ENCODE measurements at places on chromosomes 7 and 10.

DNA sequence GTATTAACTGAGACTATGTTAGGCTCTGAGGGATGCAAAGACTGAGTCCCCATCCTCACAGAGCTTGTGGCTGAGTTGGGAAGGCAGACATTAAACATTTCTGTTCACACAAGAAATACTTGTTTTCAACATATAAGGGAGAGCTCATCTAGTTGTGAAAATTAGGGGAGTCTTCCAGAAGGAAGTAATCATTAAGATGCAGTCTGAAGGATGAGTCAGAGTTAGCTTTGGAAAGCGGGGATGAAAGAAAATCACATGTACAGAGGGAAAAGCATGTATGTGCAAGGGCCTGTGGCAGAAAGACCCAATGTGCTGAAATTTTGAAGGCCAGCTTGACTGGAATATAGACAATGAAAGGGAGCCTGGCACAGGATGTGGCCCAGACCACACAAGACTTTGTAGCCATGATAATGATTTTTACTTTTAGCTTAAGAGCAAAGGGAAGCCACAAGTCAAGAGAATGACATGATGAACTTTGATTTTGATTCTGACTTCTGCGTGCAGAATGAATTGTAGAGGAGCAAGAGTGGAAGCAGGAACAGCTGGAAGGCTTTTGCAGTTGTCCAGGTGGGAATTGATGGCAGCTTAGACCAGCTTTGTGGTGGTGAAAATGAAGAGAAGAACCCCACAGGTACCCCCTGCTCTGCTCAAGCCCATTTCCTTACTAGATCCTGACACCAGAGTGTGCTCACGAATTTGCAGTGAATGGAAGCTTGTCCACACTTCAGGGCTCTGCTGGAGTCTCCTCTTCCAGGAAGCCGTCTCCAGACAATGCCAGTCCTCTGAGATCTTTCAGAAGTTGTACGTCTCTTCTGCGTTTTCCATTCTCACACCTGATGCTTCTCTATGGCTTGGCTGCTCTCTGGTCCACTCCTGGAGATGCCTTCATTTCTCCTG lies 115.6 kb downstream of the ATXN7L1 start:
- no peak for DNase-seq

DNA sequence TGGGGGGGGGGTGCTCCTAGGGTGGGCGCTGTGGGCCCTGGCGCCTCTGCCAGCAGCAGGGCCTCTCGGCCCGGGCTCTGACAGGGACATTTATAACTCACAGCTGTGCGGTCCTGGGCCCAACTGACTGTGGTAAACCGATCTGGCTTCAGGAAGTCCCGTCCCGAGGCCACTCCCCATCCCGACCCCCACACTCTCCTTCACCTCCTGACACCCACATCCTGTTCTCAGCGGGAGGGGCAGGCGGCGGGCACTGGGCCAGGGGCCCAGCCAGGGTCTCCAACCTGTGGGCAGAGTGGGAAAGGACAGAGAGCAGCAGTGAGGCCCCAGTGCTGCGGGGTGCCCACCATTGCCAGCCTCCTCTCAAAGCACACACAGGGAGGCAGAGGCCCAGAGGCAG lies 69.1 kb downstream of the ZMIZ1 start:
- no peak for DNase-seq

GRCh38 chr10:47176903-47177868 lies 122.8 kb upstream of the GDF10 start:
- DNase-seq, result no peak

DNA sequence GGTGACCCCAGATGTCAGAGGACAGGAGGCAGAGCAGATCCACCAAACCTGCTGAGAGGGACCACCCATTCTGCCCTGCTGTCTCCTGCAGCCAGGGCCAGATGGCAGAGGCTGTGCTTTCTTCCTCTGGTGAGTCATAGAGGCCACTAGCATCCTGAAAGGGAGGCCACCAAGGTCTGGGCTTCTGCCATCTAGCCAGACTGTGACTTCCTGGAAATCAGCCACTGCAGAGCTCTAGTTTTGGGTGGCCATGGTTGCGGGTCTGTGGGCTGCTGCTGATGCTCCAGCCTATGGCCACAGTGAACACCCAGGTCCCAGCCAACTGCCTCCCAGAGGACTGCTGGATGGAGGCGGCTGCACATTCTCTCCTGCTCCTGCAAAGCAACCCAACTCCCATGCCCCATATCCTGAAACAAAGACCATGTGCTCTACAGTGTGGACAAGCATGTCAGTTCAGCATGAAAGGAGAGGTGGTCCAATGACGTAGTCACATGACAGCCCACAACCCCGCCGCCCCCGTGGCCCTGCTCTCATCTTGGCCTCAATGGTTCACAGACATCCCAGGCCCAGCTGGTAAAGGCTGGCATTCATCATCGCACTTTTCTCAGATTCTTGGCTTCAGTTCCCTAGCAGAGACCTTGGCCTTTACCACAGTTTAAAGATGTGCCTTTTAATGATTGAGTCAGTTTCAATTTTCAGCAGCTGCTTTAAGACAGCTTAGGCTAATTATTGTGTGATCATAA lies 73.9 kb upstream of the CXCL12 start:
- no peak for DNase-seq

- no peak for DNase-seq
Measured at GRCh38 chr10:56679578-56679977, 318.5 kb upstream of the ZWINT start.

GRCh38 chr10:70673929-70674559 lies 1.7 kb downstream of the ADAMTS14 start:
- DNase-seq, result no peak

DNA sequence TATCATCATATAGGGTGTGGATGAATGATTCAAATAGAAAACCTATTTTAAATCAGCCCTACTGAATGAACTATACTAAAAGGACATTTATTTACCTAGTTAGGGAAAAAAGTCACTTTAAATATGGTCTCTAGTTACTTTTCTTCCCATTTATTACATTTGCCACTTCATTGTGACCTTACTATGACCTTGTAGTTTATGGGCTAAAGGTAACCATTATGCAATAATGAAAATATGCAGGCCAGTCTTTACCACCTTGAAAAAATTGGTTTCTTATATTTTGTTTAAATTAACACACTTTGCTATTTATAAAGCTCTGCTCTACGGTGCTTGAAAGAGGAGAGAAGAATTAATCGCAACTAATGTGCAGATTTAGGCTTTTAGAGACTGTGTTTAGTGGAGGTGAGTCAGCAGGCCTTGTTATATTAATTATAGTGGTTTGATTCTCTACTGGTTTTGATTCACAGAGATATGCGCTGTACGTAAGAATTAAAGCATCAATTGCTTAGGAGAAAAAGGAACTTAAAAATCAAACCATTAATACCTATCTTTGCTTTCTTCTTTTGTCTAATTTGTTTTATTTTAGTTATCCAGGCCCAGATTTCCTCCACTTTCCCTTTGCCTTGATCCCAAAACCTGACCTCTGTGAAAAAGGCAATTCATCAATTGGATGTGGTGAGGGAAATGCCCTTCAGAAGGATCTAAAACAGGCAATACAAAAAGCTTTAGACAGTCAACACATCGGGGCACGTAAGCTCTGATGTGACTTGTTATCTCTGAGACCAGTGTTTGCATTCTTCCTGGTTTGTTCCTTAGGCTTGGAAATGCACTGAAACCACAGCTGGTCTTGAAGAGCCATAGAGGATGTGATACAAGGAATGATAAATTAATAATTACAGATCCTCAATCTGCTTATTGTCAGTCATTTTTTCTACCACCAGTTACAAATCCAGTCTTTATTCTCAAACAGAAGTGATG lies 141.2 kb upstream of the HDAC9 start:
- no peak for DNase-seq

DNA sequence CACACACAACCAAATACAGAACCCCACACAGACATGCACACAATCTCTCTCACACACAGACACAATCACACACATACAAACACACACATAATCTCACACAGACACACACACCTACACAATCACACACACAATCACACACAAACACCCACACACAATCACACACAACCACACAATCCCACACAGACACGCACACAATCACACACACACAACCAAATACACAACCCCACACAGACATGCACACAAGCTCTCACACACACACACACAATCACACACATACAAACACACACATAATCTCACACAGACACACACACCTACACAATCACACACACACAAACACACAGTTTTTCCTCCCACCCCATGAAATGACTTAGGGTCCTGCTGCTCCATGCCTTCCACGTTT lies 160.4 kb upstream of the PFKP start:
- no peak for DNase-seq

DNA sequence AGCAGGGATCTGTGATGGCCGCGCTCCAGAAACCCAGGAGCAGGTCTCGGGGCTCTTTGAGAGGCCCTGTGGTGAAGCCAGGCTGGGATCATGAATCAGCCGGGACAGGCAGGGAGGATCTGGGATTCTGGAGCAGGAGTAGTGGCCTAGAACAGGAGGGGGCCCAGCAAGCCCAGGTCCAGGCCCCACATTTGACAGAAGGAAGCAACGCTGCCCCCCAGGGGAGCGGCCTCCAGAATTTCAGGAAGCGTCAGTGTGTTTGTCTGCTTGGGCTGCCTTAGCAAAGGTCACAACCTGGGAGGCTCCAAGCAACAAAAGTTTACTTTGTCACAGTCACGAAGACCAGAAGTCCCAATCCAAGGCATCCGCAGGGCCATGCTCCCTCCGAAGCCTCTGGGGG lies 36.8 kb downstream of the CLRN3 start:
- no peak for DNase-seq
